ENCODE measurements at places on chromosomes 16 and 17.

- DNase-seq, result no peak
Observed at GRCh38 chr16:78040396-78040795, 18.0 kb downstream of the CLEC3A start.

GRCh38 chr16:50457423-50457822 is 88.6 kb upstream of the BRD7 start:
- DNase-seq, result no peak

DNA sequence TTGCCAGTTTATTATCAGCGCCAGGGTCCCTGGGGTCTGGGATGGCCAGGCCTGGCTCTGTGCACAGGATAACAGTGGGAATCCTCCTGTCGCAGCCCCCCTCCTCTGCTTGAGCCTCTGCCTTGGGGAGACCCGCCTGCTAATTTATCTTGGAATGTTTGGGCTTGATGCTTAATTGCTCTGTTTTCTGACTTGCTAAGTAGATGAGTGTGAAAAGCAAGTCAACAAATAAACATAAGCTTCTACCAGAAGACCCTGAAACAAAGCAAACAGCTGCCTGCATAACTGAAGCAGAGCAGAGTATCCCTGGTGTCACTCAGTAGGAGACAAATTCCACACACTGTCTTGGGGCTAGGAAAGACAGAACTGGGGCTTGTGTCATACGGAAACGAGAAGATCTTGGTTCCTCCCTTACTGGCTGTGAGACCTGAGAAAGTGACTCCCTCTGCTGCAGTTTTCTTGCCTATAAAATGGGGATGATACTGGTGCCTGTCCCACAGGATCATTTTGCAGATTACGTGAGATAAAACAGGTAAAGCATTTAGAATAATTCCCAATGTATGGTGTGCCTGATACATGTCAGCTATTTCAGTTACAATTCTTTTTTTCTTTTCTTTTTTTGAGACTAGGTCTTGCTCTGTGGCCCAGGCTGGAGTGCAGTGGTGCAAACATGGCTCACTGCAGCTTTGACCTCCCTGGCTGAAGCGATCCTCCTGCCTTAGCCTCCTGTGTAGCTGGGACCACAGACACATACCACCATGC is 44.8 kb upstream of the IRX3 start:
- DNase-seq, result no peak

DNA sequence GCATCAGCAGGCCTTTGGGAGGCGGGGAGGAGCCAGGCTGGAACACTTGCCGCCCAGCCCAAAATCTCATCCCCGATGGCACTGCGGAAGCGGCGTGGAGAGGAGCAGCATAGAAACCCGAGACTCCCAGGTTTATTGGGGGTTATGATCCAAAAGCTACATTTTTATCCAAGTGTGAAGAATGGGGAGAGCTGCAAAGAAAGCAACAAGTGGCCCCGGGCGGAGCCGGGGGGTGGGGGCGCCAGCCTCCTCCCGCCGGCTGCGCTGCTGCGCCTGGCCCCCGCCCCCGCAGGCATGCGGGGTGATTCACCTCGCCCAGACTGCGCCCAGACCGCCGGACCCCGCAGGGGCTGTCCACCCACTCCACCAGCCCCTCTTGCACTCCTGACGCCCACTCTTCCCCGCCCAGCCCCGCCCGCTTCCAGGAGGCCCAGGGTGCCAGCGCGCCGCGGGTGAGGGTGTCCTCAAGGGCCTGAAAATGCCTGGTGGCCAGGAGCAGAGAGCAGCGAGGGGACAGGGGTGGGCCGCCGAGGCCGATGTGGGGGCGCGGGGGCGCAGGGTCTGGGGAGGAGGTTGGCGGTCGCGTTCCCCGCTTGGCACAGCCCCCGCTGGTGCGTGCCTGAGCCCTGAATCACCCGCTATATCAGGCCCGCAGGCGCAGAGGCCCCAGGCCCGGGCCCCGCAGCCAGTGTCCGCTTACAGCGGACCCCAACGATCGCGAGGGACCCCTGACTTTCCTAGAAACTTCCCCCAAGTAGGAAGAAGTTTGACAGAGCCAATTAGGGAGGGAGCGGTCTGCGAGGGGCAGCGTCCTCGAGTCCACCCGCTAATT is 1.3 kb downstream of the CAVIN1 start:
- no peak for DNase-seq

- no peak for DNase-seq
Observed at GRCh38 chr16:66522816-66523590, 26.9 kb downstream of the TK2 start.

- DNase-seq, result no peak
Observed at GRCh38 chr16:59090541-59090940, 356.4 kb upstream of the GOT2 start.

GRCh38 chr17:336110-337021 is 16.2 kb downstream of the RPH3AL start:
- no peak for DNase-seq

DNA sequence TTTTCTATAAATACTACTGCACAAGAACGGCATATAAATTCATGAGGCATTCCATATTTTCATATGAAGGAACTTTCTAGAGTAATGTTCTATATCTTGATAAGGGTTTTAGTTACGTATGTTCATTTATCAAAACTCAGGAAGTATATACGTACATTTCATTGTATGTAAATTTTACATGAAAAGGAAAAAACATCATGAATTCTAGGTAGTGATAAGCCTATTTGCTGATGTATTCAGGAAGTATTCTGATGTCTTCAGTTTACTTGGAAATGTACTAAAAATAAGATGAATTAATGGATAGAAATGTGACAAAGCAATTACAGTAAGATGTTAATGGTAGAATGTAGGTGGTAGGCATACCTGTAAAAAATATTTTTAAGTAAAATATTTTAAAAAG is 4.7 kb downstream of the DGKE start:
- DNase-seq, result no peak

GRCh38 chr16:80824623-80825364 is 20.4 kb upstream of the CDYL2 start:
- DNase-seq, result peak; percentile 72

- DNase-seq, result no peak
Observed at GRCh38 chr17:41638941-41639340, 14.6 kb upstream of the KRT17 start.

- peak; percentile 49 for DNase-seq
Observed at GRCh38 chr17:14926526-14927122, 338.5 kb downstream of the PMP22 start.

GRCh38 chr16:67987460-67988160 is 7.3 kb upstream of the DPEP3 start:
- no peak for DNase-seq

DNA sequence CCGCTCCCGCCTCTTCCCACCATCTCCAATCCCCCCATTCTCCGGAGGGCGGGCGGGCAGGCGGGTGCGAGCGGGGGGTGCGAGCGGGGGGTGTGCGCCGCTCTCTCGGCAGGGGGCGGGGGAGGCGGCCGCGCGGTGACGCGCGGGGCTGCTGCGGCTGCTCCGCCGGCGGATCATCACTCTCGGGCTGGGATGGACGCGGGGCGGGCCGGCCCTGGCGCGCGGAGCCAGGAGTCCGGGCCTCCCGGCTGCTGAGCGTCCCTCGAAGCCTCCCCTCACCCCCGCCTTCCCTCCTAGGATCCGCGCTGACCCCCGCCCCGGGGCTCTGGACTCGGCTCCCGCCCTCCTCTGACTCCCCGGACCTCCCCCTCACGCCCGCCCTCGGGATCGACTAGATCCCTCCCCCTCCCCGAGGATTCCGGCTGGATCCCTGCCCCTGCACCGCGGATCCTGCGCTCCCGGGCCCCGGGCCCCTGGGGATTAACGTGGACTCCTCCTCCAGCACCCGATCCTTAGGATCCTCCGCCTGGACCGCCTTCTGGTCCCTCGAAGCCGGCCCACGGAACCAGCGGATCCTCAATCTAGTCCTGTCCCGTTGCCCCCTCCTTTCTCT is 946 bp upstream of the TMEM256 start:
- DNase-seq, result peak; percentile 63

- DNase-seq, result no peak
Observed at GRCh38 chr17:4944554-4945175, 3.7 kb downstream of the PFN1 start.

- DNase-seq, result no peak
Observed at GRCh38 chr17:8420041-8420934, 15.4 kb upstream of the NDEL1 start.

DNA sequence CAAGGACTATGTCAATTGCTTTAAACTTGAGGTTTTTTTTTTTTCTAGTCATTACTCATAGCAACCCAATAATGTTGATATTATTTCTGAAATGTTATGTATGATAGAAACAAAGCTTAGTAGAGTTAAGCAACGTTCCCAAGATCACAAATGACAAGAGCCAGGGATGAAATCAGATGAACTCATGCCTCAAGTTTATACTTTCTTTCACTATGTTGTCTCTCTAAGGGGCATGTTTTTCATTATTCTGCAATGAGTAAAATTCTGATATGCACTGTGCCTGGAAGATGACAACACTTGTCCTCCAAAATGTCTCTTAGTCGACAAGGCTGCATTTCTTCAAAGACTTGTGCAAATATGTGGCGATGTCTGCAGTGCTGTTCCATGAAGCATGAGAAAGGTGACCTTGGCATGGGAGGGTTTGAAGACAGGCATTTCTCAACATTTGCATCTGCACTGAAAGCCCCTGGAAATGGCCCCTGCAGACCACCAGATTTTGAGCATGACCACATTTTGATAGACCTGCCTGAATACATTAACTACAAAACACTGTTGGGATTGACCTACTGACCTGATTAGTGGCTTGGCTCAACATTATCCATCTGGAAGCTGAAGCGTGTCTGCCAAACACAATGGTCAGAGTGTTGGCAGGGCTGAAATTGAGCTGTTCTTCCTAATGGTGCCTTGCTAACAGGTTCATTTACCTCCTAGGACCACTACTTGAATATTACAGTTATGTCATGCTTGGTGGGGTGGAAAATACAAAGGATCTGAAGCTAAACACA is 1027.5 kb downstream of the CDH11 start:
- DNase-seq, result no peak

- no peak for DNase-seq
Observed at GRCh38 chr16:86171329-86171728, 272.4 kb downstream of the IRF8 start.

DNA sequence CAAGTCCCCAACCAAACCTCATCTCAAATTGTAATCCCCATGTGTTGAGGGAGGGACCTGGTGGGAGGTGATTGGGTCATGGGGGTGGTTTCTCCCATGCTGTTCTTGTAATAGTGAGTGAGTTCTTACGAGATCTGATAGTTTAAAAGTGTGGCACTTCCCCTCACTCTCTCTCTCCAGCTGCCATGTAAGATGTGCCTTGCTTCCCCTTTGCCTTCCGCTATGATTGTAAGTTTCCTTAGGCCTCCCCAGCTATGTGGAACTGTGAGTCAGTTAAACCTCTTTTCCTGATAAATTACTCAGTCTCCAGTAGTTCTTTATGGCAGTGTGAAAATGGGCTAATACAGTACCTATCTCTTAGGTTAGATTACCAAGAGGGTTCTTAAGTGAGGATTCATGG is 5.8 kb downstream of the PMFBP1 start:
- DNase-seq, result no peak

- no peak for DNase-seq
Observed at GRCh38 chr16:76985392-76986045, 205.5 kb upstream of the MON1B start.

DNA sequence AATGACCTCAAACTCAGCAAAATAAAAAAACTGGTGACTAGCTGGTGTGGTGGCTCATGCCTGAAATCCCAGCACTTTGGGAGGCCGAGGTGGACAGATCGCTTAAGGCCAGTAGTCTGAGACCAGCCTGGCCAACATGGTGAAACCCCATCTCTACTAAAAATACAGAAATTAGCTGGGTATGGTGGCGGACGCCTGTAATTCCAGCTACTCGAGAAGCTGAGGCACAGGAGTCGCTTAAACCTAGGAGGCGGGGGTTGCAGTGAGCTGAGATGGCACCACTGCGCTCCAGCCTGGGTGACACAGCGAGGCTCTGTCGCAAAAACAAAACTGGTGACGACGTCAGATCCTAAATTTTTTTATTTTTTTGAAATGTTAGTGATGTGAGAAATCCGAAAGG is 82.6 kb upstream of the TOB1 start:
- DNase-seq, result no peak

GRCh38 chr16:73054813-73055482 is 7.0 kb upstream of the ZFHX3 start:
- no peak for DNase-seq

DNA sequence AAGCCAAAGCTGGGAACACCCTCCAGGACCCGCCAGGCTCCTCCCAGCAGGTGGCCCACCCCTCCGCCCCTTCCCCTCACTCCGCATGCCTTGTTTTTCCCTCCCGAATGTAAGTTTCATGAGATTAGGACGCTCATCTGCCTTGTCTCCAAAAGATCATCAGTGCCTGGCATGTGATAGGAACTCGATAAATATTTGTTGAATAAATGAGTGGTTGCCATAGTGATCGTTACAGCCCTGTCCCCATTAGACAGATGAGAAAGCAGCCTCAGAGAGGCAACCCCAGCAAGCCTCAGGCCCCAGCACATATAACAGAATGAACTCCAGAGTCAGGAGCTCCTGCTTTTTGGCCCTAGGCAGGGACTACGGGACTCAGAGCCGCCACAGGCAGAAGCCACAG is 5.0 kb downstream of the CAMKK1 start:
- no peak for DNase-seq

- no peak for DNase-seq
Observed at GRCh38 chr17:31433811-31434726, 42.6 kb downstream of the RAB11FIP4 start.

GRCh38 chr16:4245077-4245791 is 3.4 kb upstream of the SRL start:
- no peak for DNase-seq

- DNase-seq, result no peak
Observed at GRCh38 chr17:8563981-8564602, 66.4 kb downstream of the MYH10 start.

GRCh38 chr16:68499006-68499405 is 40.1 kb upstream of the ZFP90 start:
- DNase-seq, result no peak

- no peak for DNase-seq
Observed at GRCh38 chr16:48165961-48166578, 10.3 kb upstream of the ABCC12 start.

- no peak for DNase-seq
Observed at GRCh38 chr16:85231959-85232358, 119.7 kb upstream of the CIBAR2 start.

- no peak for DNase-seq
Observed at GRCh38 chr17:40460968-40461731, 17.9 kb downstream of the IGFBP4 start.

- DNase-seq, result no peak
Observed at GRCh38 chr17:13541032-13541480, 60.7 kb downstream of the HS3ST3A1 start.
